ENCODE measurements at places on chromosomes 2 and 18. TPM values are rescaled to one million over a fixed set of nuclear protein-coding genes. Genes with fewer than 3 reads are reported as not detected.

The AFF3 gene
- total RNA-seq: 8.7 TPM

The CRYBA2 gene
- total RNA-seq: not detected

The CCDC68 gene
- total RNA-seq: 6.2 TPM

The UGT1A5 gene
- total RNA-seq: not detected

The ANKRD62 gene
- total RNA-seq: not detected

The MGAT4A gene
- 14.0 TPM for total RNA-seq

The SGPP2 gene
- 23.2 TPM for total RNA-seq

GRCh38 chr2:217820904-217821303 is 181.9 kb downstream of the TNS1 start:
- DNase-seq: peak; percentile 7

- no peak for DNase-seq
Measured at GRCh38 chr18:38456253-38456652, 890.7 kb upstream of the CELF4 start.

DNA sequence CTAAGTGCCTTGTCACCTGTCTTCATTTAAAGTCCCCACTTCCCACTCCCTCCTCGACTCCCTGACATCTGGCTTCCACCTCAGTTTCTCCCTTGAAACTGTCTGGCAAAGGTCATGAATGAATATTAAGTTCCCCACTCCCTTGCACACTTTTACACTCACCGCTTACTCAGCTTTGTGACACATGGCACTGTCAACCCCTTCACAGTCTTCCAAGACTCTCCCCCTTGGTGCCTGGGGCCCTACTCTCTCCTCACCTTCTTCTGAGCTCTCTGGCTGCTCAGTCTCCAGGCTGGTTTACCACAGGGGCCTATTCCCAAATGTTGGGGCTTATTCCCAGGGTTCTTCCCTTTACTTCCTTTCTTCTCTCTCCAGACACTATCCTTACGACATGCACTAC is 17.9 kb upstream of the PTPN4 start:
- DNase-seq: no peak

- no peak for DNase-seq
Measured at GRCh38 chr2:235113854-235114253, 162.0 kb downstream of the SH3BP4 start.

DNA sequence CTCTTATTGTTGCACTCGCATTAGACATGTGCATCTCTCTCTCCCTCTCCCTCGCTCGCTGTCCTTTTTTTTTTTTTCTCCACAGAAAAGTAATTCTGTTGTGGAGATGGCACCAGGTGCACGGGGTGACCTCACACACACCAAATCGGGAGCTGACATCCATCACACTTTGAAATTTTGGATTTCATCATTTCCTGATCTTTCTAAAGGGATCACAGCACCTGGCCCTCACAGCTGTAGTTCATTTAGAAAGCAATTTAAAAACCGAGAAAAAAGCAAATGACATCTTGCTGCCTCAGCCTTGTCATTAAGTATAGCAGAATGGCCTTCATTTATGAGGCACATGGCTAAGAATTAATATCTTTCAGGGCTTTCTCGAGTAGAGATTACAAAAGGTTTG is 717.2 kb downstream of the RNF144A start:
- DNase-seq: no peak

- no peak for DNase-seq
Measured at GRCh38 chr2:201953880-201954279, 79.8 kb upstream of the FZD7 start.

DNA sequence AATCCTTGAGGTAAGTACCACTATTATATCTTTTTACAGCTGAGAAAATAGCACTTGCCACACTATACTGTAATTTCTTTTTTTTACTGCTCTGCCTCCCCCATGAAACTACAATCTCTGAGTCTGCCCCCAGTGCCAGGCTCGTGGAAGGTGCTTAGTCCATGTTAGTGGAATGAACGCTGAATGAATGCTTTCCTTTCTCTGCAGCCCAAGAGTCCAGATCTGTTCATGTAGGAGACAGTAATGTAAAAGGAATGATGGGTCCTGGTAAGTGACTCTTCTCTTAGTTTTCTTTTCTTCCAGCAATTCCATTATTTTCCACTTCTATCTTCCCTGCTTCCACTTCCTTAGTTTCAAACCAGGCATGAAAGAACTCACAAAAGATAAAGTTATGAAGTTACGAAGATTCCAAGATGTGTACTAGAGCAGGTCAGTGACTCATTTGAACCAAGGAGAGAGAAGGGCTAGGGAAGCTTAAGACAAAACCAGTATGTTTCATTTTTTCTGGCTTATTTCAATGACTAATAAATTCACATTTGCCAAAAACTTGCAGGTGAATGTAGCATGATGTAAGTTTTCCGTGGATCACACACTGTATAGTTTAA is 46.0 kb downstream of the ARHGEF33 start:
- DNase-seq: no peak

DNA sequence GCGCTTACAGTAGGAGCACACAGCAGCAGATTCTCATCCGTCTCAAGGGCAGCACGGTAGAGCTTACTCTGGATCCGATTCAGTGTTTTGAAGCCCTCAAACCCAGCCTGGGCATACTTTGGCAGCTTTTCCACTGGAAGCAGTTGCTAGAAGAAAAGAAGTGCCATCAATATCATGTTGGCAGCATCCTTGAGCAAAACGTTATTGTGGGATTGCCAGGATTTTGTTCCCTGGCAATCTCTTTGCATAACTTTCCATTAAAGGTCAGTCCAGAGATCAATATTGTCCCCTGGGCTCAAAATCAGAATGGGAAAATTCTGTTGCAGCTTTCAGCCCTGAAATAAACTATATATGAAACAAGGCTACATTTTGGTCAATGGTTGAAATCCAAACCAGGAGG is 8.4 kb downstream of the SNRNP200 start:
- DNase-seq: no peak

DNA sequence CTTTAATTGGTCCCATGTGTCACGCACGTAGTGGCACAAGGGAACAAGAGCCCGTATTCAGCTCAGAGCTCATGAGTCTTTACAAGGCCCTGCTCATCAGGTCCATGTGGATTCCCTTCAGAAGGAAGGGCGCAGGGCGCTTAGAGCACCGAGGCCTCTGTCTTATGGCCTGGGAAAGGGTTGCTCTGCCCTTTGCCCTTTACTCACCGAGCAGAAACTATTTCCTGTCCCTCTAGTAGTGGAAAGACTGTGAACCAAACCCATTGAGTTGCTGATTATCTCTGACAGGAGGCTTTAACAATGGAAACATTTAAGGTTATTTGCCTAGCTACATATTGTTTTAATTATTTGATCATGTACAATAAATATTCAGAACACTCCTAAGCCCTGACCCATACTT is 102.0 kb upstream of the ACAA2 start:
- DNase-seq: no peak

DNA sequence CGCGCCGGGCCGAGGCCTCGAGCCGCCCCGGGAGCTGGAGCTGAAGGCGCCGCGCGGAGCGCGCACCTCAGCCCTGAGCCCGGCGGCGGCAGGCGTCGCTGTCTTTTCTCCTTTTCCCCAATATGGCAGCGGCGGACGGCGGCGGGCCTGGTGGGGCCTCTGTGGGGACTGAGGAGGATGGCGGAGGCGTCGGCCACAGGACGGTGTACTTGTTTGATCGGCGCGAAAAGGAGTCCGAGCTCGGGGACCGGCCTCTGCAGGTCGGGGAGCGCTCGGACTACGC is 369 bp downstream of the SMCHD1 start:
- no peak for DNase-seq

- DNase-seq: peak; percentile 84
Measured at GRCh38 chr2:96788442-96789244, 27.4 kb upstream of the CNNM3 start.

- DNase-seq: peak; percentile 51
Measured at GRCh38 chr2:36507408-36507812, 90.6 kb downstream of the FEZ2 start.

DNA sequence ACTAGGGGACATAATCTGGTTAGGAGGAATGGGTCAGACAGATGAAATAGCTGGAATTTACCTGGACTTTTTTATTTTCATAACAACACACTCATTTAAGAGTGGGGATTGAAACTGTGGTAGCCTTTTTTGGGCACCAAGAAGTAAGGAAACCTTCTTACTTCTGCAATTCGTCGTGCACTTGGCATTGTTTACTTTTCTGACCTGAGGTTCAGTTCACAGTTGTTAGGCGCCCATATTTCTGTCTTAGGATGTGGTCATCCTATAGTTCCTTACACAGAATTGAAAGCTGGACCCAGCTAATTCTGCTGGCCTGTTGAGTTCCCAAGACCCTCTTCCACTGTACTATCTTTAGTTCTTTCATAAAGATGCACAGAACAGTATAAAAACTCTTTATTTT is 72.9 kb downstream of the TMX3 start:
- DNase-seq: no peak

GRCh38 chr2:205650450-205650849 is 31.9 kb upstream of the NRP2 start:
- DNase-seq: no peak

DNA sequence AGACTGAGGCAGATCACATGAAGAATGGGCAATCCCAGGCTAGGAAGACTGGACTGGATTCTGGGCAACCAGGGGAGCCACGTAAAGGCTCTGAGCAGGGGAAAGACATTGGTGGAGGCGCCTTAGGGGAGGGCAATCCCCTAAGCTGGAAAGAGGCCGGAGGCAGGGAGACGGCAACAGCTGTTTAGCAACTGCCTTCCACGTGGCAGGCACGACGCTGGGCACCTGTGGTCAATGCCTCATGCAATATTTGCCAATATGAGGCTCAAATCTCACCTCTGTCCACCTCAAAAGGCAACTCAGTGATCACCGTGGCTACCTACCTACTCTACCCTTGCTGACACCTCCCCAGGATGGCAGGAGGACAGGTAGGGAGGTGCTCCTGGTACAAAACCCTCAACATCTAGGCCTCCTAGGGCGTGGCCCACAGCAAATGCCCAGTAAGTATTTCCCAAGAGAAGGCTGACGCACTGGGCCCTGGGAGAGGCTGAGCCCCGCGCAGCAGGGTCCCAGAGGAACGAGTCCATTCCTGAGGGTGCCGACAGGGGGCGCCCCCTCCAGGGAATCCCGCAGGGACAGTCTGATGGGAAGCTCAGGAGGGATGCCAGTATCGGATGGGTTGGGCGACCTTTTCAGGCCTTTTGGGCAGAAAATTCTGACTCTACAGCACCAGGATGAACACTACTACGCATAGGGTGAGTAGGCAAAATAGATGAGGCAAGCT is 8.9 kb downstream of the BOLA3 start:
- DNase-seq: no peak
